Skeletal muscle cell (primary cell): ENCODE measurements at places on chromosomes 3 and 15.

GRCh38 chr3:194072097-194072428 is 63.9 kb upstream of the HES1 start:
- no peak for DNase-seq

DNA sequence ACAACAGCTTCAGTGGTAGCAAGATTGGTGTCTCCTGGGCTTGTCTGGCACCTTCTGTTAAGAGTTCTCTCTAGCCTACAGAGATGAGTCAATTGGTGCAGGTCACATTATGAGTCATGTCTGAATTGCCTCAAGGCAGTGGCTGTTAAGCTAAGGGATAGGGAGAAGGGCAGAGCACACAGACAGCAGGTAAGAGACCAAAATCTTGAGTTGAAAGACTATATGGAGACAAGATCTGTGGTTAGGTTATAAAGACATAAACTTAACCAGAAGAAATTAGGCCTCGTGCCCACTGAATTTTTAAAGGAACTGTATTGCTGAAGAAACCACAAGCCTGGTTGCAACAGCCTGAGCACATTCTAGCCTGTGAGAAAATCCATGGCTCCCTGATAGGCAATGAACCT is 19.2 kb upstream of the KPNA1 start:
- DNase-seq = peak; percentile 57

GRCh38 chr3:159091936-159092335 is 290.1 kb downstream of the MFSD1 start:
- no peak for DNase-seq

DNA sequence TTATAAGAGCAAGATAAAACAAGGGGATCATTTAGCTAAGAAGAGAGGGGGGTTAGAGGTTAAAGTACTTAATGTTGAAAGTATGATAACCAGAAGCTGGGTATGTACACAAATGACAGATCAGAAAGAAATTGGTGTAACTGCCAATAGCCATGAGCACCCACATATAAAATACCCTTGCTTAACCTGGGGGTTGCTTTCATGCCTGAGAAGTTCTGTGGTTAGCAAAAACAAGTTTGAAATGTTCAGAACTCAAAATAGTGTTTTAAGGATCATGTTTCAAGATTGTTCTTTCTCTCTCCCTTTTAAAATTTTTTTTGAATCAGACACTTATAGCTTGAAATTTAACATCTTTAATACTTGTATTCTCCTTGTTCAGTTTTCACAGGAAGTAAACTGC is 321.4 kb upstream of the GBE1 start:
- peak; percentile 39 for DNase-seq
